ENCODE measurements at places on chromosomes 6 and 20.

DNA sequence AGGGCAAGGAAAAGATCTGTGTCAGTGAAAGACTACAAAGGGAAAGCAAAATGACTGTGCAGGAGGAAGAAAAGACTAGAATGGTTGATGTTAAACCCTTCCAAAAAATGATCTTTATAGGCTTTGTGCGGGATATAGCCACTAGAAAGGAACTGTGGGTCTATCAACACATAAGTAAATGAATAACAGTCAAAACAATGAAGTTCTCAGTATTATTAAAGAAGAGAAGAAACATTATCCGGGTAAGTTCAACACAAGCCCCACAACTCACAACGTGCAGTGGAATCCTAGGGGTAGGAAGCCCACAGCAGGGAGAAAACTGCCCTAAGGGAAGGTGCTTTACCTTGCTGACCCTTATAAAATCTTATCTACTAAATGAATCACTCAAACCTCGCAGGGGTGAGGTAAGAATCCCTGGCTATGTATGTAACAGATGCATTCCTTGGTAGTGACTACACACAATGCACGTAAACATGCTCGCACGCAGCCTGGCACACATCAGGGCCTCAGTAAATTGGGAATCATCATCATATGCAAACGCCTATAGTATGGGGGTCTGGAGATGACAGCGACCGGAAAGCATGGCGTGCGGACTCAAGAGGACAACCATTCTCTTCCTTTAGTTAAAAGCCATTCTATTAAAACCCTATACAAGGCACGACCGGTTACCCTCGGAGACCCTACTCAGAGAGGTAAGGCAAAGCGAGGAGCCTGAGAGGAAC lies 11.3 kb downstream of the TFAP2A start:
- peak; percentile 74 for DNase-seq

GRCh38 chr20:32632461-32633354 lies 41.0 kb downstream of the C20orf203 start:
- DNase-seq: no peak

- DNase-seq: peak; percentile 9
Measured at GRCh38 chr20:38935285-38935684, 9.1 kb downstream of the FAM83D start.

- DNase-seq: no peak
Measured at GRCh38 chr6:111748231-111748647, 125.0 kb downstream of the FYN start.

DNA sequence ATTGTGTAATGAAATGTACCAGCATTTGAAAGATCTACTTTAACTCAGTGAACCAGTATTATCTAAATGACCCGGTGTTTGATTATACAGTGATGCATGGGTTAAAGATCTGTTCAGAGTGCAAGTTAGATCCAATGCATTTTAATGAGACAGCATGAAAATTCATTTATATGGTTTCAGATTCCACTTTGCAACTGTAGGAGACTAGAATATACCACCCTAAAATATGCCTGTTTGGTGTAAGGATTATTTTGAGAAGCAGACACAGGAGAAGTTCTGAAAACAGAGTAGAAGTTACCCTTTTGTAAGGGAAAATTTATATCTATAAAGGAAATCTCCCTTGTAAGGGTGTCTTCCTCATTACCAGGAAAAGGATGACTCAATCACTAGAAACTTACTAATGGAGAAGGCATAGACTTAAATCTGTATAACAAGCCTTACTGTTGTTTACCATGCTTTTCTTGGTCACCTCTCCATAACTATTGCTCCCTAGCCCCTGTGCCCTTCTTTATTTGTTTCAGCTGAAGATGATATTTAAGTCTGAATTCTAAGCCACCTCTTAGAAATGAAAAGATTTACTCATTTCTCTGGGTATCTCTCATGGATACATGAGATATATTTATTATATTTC lies 105.4 kb downstream of the NCOA3 start:
- DNase-seq: no peak

DNA sequence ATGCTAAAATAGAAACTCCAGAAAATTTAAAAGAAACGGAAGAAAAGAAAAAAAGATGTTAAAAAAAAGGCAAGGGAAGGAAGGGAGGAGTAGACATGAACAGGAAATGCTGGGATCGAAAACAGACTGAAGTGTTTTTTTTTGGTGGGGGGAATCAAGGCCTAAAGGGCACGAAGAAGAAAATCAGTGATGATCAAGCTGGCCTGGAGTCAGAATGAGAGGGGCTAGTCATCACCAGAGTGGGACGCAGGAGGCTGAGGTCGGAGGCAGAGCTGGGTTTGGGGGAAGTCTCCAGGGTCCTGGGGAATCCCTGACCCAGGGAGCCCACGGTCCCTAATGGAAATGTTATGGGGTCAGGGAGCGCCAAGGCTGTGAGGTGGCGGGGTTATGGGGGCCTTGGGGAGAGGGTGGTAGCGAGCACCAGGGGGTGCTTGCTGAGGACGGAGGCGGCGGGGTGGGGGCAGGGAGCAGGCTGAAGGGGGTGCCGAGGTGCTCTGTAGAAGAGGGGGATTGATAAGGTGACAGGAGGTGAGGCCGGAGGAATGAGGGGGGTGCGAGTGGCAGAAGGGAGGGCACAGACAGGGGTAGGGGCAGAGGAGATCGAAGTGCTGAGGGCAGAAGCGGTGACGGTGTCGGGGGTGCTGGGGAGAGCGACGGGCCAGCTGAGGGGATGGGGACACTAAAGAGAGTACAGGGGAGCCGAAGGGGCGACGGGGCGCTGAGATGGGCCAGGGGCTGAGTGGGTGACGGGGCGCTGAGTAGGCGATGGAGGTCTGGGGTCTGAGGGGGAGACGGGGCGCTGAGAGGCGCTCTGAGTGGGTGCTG lies 684 bp downstream of the ZNFX1 start:
- no peak for DNase-seq

DNA sequence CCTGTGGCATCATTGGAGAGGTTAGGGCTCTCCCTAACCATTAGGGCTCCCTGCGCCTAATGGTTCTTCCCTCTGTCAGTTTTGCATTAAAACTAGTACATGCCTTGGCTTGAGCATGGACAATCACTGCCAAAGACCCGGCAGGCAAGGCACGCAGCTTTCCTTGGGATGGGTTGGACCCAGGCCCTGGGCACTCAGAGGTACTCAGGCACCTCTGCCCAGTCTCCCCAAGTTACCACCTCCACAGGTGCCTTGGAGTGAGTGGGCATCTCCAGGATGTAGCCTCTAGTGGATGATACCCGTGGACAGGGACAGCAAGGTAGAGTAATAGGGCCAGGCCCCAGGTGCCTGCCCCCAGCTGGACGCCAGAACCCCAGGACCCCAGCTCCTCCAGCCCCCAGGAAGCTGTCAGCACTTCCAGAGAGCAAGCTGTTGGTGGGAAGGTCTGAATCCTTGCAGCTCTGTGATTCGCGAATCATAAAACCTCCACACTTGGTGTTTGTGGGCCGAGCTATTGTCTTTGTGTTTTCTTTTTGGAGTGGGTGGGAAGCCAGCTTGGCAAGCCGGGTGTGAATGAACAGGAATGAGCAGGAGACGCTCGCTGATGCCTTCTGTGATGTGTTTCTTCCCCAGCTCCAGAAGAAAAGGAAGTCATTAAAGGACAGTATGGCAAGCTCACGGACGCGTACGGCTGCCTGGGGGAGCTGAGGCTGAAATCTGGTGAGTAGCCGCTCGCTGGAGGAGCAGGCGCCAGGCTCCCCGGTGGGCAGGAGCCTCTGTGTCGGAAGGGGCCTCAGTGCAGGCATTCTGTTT lies 35.1 kb downstream of the SYNJ2 start:
- DNase-seq: no peak

Data from T1000 (cell line).